ENCODE measurements at places on chromosomes 3 and 15.

- no peak for DNase-seq
Observed at GRCh38 chr15:52183562-52184173, 7.5 kb downstream of the GNB5 start.

DNA sequence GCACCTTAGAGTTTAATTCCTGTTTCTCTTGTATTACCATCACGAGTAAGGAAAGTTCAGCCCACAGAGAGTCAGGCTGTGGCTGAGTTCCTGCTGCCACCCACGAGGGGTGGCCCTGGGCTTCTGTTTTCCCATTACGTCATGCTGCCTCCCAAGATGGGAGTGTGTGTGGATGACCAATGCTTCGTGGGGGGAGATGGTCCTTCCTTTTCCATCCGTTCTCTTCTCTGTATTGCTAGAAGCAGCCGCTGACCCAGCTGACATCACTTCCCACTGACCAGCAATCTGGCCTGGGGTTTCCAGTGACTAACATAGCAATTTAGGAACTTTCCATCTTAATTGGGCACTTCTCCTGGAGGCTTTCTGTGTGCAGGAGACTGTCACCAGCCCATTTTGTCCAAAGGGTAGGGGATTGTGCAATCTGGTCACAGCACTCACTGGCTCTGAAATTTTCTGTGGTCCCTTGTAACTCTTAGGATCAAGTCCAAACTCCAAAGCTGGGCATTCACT is 9.3 kb downstream of the IRAK2 start:
- peak; percentile 94 for DNase-seq

- no peak for DNase-seq
Observed at GRCh38 chr15:23854203-23854911, 167.3 kb upstream of the NDN start.

GRCh38 chr3:39408493-39409372 is 2.2 kb downstream of the RPSA start:
- DNase-seq, result no peak

DNA sequence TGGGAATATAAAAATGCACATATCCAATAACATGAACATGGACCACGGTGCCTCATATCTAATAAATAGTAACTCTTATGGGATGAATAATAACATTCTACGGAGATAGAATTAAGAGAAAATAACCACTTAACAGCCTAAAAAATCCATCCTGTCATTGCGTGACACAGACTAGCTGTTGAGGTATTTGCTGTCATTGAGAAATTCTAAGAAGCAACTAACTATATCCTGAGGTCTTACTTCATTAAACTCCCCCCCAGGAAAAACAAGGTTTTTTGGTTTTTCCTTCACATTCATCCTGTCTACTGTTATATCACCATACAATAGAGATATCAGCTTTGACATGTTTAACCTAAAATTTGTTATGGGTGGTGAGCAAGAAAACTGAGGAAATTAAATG is 14.3 kb downstream of the CEP152 start:
- no peak for DNase-seq

GRCh38 chr15:96254173-96254572 is 76.3 kb upstream of the NR2F2 start:
- peak; percentile 36 for DNase-seq

- no peak for DNase-seq
Observed at GRCh38 chr15:69648775-69649735, 196.4 kb downstream of the RPLP1 start.

- DNase-seq, result no peak
Observed at GRCh38 chr3:104717828-104718196, 648.9 kb upstream of the ALCAM start.

- DNase-seq, result no peak
Observed at GRCh38 chr3:79367066-79367465, 400.7 kb downstream of the ROBO1 start.

GRCh38 chr3:98233468-98233867 is 30.6 kb upstream of the OR5H6 start:
- no peak for DNase-seq

DNA sequence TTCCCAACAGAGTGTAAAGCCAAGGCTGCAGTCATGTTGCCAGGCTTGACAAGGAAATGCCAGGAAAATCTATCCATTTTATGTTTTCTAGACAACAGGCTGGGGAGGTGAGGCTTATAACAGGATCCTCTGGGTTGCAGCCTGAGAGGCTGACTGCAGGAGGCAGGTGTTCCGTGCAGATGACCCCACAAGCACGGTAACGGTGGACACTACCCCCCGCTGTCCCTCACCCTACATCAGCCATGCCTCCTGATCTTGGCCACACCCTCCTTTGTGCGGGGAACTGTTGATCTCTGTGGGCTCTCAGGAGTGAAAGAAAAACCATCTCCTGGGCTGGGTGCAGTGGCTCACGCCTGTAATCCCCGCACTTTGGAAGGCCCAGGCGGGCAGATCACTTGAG is 68.0 kb upstream of the ADPGK start:
- no peak for DNase-seq

DNA sequence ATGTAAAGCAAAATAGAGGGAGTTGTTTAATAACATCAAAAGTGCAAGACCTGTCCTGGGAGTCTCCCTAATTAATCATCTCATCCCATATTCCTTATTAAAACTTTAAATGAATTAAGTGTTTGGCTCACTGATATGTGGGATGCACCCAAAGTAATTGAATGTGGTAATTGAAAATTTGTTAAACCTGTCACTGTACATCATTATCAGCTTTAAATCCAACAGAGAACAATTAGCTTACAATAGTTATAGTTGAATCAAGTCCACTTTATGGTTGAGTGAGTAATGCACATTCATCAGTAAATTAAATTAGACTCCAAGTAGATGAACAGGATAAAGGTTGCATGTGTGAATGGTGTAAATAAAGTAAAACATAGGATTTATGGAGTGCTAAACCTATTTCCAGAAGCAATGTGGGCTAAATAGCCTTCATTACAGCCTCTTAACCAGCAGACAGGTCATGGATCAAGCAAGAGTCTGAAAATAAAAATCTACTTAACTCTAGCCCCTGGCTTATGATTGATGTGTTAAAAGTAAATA is 608.2 kb upstream of the CCDC54 start:
- no peak for DNase-seq

GRCh38 chr3:111246967-111247760 is 175.5 kb downstream of the NECTIN3 start:
- DNase-seq, result peak; percentile 86

DNA sequence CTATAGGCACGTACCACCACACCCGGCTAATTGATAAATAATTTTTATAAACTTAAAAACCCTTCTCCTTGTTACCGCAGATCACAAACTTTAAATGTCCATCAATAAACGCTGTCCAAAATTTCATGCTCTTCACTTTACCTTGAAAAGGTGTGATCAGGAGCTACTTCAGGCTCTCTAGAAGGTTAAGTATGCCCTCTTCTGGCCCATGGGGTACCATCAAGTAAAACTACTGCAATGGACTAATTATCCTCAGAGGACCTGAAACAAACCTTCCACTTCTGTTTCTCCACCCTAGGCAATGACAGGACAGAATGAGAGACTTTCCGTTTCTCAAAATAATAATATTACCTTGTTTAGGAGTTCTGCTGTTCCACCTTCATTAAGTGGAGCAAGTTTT is 9.2 kb downstream of the LZTFL1 start:
- no peak for DNase-seq

- DNase-seq, result no peak
Observed at GRCh38 chr3:5476403-5476802, 288.9 kb downstream of the EDEM1 start.

- DNase-seq, result no peak
Observed at GRCh38 chr3:24674261-24674660, 179.6 kb upstream of the THRB start.

- peak; percentile 8 for DNase-seq
Observed at GRCh38 chr3:113626503-113627371, 69.7 kb downstream of the USF3 start.

DNA sequence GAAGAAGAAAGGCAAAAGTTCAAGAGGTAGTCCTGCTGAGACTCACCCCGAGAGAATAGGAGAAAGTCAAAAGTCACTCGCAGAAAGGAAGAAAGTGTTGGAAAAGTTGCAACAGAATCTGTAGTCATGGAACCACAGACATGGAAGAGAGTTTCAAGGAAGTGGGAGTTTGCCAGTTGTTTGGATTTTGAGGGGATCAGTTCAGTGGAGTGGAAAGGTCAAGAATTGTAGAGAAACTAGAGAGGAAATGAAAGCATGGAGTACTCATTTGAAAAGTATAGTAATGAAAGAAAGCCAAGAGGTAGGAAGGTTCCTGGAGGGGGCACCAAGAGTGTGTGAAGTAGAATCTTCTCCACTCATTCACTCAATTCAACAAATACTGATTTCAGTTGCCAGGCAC is 34.7 kb downstream of the SPTSSB start:
- DNase-seq, result no peak

Data from skeletal muscle cell (primary cell).